Activated CD4-positive, CD25-positive, alpha-beta regulatory T cell (primary cell): ENCODE measurements at places on chromosomes 5 and 9.

DNA sequence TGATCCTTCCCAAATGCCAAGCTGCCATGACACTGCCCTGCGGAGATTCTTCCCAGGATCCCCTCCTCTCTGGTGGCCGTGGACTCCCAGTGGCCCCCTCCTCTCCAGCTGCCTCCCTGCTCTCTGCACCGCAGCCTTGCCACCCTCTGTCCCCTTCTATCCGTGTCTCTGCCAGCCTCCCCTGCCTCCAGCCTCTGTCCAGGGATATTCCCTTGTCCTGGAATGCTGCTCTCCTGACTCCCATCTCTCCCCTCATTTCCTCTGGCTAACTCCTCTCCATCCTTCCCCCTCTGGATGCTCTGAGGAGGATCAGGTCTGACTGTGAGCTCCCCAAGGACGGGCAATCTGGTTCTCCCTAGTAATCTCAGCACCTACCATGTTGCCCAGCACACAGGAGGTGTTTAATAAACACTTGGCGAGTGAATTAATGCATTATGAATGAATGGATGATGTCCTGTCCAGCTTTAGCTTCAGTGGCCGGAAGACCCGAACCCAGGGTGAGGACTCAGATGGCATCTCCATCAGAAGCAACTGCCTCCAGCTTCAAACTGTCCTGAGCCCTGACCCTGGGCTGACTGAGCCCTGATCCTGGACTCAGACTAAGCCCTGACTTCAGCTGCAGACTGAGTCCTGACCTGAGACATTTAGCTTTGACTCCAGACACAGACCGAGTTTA, 7.5 kb upstream of the CRB2 start:
- DNase-seq: no peak

GRCh38 chr5:76489877-76490688, 87.0 kb downstream of the IQGAP2 start:
- DNase-seq: no peak

- no peak for DNase-seq
These were observed 160.0 kb downstream of the C9orf152 start for GRCh38 chr9:110047955-110048402.

GRCh38 chr5:5141625-5142525, 1.7 kb downstream of the ADAMTS16 start:
- DNase-seq: peak; percentile 5

DNA sequence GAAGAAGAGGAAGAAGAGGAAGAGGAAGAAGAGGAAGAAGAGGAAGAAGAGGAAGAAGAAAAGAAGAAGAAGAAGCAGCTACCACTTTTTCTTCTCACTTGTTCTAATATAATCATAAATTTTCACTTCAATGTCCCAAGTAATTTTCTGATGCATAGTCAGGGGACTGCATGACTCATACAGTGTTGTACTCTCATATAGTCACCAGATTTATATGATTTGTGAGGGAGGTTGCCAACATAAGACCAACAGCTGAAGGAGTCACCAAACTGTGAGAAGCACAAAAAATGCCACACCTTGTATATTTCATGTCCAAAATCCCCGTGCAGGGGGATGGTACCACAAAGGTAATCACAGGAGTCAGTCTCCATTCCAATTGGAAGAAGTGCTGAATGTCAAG, 32.7 kb upstream of the DMRTA1 start:
- DNase-seq: no peak

GRCh38 chr9:93686880-93687236, 110.5 kb downstream of the PHF2 start:
- no peak for DNase-seq

DNA sequence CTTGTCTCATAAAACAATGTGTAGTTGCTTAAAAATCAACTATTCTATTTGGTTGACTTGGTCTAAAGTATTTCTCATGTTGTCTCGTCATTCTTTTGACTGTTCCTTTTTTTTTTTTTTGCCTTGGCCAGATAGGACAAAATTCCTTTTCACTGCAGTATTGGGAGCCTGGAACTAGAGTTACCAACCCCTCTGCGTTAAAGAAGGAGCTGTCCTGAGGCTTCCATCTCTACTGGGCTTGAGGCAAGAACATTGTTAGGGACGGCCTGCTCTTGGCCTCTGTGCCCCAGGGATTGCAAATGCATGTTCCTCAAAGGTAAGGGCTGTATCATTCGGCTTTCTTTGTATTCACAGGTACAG, 1.4 kb upstream of the NPR2 start:
- DNase-seq: no peak

GRCh38 chr5:109668668-109669422, 20.9 kb upstream of the MAN2A1 start:
- no peak for DNase-seq

DNA sequence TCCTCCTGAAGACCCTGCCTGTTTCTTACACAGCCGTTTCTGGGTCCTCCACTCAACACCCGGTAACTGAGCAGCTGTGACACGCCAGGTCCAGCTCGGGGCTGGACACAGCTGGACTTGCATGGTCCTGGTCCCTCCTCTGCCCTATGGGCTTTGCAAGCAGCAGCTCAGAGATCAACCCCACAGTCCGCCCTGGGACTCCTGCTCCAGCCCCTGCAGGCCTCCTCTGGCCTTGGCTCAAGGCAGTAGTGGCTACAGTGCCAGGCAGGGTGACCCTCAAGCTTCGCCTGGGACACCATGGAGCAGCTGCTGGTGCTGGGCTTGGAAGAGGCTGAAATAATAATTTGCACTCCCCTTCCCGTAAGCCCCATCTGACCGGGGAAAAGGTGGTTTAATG, 66.1 kb upstream of the OLFM1 start:
- no peak for DNase-seq

GRCh38 chr5:52419357-52419756, 368.4 kb upstream of the ITGA1 start:
- no peak for DNase-seq

DNA sequence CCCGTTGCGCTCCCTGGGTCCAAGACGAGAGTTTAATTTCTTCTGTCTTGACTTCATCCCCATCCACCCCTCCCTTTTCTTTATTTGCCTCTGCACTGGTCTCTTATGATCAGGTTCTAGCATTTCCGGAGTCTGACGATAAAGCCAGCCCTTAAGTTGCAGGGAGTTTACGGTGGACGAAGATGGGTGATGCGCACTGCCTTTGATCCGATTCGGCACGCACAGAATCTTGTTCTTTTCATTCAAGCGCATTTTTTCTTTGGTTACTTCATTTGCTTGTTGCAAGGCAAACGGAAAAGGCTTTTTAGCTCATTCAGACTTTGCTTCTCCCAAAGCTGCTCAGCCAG, 488 bp upstream of the MCTP1 start:
- no peak for DNase-seq

GRCh38 chr5:43255704-43256103, 57.5 kb downstream of the HMGCS1 start:
- DNase-seq: no peak
